ENCODE measurements at places on chromosomes 3 and 15. TPM values are rescaled to one million over a fixed set of nuclear protein-coding genes. Genes with fewer than 3 reads are reported as not detected.

CFAP161 gene
- 9.0 TPM for total RNA-seq

CCDC33 gene
- total RNA-seq = 43.4 TPM

SCN5A gene
- 0.09 TPM for total RNA-seq

AP3B2 gene
- 25.1 TPM for total RNA-seq

ZMYND10 gene
- 35.1 TPM for total RNA-seq

DNA sequence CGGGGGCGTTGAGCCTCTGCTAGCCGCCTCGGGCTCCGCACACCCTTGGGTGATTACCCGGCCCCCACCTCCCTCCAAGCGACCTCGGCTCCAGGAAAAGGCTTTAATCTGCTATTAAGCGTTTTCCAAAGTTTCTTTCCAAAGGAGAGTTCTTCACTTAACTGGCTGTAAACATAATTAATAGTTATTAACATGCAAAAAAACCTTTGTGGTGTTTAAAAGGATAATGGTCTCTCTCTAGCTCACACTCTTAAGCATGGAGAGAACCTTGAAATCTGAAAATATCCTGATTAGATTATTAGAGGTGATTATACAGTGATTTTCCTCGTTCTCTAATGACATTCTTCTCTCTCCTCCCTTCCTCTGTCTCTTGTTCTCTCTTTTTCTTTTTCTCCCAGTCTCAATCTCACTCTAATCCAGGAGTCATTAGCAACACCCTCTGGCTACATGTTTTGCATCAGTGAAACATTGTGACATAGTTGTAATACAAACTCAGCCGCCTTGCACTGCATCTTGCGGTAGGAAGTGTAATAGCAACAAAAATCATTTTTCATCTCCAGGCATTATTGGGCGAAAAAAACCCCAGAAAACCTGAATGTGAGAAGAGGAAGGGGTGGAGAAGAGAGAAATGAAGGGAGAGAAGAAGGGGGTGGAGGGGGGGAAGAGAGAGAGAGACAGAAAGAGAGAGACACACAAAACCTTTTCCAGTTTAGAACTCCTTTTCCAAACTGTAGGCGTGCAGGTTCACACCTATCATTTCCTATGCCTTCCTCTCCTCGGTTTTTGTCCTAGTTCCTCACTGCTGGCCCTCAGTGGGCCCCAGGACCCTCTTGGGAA lies 24.4 kb downstream of the NR2F2 start:
- no peak for DNase-seq
- H3K27ac ChIP-seq = peak overlapping the region; percentile 86
- peak overlapping the region; percentile 54 for H3K4me3 ChIP-seq
- H3K36me3 ChIP-seq = no peaks in the 10 kb centered on the region
- peaks cover 19% of the 10 kb centered on the region for H3K27me3 ChIP-seq

GRCh38 chr15:69818529-69818928 lies 279.2 kb downstream of the TLE3 start:
- no peaks in the 10 kb centered on the region for H3K4me1 ChIP-seq
- H3K36me3 ChIP-seq = no peaks in the 10 kb centered on the region
- no peaks in the 10 kb centered on the region for H3K27me3 ChIP-seq

DNA sequence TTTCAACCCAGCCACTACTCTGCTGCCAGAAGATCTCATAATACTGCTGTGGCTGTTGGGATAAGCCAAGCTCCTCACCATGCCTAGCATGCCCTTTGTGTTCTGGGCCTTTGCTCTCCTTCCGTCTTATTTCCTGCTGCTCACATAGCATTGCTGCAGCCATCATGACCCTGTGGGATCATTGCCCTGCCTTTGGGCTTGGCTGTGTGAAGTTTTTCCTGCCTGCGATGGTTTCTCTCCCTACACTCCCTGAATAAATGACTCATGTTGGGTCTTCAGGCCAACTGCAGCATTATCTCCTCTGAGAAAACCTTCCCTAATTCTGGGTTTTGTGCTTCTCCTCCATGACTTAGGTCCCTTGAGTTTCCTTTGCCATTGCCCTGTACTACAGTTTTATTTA lies 20.8 kb upstream of the TRA2B start:
- H3K27ac ChIP-seq = no peak overlapping the region
- peaks cover 2% of the 10 kb centered on the region for H3K4me1 ChIP-seq
- H3K36me3 ChIP-seq = no peaks in the 10 kb centered on the region
- H3K4me3 ChIP-seq = no peak overlapping the region
- DNase-seq = no peak
- no peaks in the 10 kb centered on the region for H3K27me3 ChIP-seq

GRCh38 chr3:31748281-31748932 lies 215.7 kb downstream of the STT3B start:
- no peak overlapping the region for H3K27ac ChIP-seq
- no peak overlapping the region for H3K4me3 ChIP-seq
- no peaks in the 10 kb centered on the region for H3K27me3 ChIP-seq
- no peak for DNase-seq
- H3K36me3 ChIP-seq = no peaks in the 10 kb centered on the region

- no peak overlapping the region for H3K4me3 ChIP-seq
- no peak overlapping the region for H3K27ac ChIP-seq
- no peaks in the 10 kb centered on the region for H3K36me3 ChIP-seq
- DNase-seq = no peak
Measured at GRCh38 chr3:171986757-171987518, 52.4 kb upstream of the FNDC3B start.

- no peaks in the 10 kb centered on the region for H3K36me3 ChIP-seq
- DNase-seq = no peak
- no peak overlapping the region for H3K4me3 ChIP-seq
Measured at GRCh38 chr15:99969261-99969920, 236.2 kb upstream of the LYSMD4 start.

DNA sequence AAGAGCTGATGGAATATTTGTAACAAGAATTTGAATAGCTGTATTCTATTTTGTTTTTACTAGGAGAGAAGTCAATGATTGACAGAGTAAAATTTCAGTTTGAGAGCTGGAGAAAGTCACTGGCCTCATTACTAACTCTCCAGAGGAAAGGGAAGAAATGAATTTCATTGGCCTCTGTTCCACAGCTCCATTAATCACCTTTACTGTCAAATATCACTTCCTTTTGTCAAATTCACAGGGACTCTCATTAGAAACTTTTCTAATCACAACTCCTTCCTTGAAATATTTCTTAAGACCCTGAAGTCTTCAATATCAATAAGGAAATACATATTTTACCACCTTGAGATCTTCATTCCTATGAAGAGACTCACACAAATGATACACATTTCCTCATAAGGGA lies 379.9 kb upstream of the RASGRP1 start:
- H3K4me1 ChIP-seq = no peaks in the 10 kb centered on the region
- no peak for DNase-seq
- H3K4me3 ChIP-seq = no peak overlapping the region
- no peak overlapping the region for H3K27ac ChIP-seq
- no peaks in the 10 kb centered on the region for H3K27me3 ChIP-seq
- H3K36me3 ChIP-seq = no peaks in the 10 kb centered on the region

DNA sequence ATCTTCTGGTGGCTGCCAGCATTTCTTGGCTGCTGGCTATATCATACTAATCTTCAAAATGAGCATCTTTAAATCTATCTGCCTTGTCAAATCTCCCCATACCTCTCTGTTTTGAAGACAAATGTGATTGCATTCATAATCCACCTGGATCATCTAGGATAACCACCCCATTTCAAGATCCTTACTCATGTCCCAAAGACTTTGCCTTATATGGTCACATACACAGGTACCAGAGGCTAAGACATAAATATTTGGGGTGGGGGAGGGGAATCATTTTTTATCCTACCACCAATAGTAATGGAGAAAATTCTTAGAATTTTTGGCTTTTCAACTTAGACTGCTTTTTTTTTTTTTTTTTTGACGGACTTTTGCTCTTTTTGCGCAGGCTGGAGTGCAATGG lies 970.8 kb downstream of the PLOD2 start:
- no peaks in the 10 kb centered on the region for H3K4me1 ChIP-seq
- H3K36me3 ChIP-seq = no peaks in the 10 kb centered on the region
- no peaks in the 10 kb centered on the region for H3K27me3 ChIP-seq
